ENCODE measurements at places on chromosomes 12 and 14.

- DNase-seq, result no peak
Observed at GRCh38 chr14:24984846-24985589, 64.9 kb downstream of the STXBP6 start.

DNA sequence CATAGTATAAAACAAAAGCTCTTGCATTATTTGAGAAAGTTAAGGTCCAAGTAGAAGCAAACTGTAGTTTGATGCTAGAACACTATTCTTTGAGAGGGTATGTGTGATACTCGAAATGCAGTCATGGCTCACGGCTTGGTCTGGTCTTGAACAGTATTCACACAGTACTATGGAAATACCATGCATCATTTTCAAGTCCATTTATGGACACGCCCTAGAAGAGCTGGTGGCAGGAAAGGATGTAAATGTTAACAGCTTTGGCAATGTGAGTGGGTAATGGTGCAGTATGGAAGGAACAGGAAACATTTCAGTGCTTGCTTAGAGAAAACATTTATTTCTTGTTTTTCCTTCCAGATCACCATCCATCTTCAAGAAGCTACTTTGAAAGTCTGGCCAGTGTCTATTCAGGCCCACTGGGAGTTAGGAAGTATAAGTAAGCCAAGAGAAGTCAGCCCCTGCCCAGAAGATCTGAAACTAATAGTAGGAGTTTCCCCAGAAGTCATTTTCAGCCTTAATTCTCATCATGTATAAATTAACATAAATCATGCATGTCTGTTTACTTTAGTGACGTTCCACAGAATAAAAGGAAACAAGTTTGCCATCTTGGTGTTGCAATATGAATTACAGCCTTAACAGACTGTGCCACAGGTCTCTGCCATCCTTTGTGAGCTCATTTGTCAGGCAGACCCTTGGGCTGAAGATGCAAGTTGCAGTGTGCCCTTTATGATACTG, 5.7 kb upstream of the AKAP5 start:
- DNase-seq, result no peak

- DNase-seq, result no peak
Observed at GRCh38 chr14:105187935-105188524, 6.9 kb upstream of the NUDT14 start.

- no peak for DNase-seq
Observed at GRCh38 chr14:76154539-76155126, 2.9 kb downstream of the GPATCH2L start.

- DNase-seq, result no peak
Observed at GRCh38 chr12:1102115-1102514, 111.1 kb downstream of the ERC1 start.

DNA sequence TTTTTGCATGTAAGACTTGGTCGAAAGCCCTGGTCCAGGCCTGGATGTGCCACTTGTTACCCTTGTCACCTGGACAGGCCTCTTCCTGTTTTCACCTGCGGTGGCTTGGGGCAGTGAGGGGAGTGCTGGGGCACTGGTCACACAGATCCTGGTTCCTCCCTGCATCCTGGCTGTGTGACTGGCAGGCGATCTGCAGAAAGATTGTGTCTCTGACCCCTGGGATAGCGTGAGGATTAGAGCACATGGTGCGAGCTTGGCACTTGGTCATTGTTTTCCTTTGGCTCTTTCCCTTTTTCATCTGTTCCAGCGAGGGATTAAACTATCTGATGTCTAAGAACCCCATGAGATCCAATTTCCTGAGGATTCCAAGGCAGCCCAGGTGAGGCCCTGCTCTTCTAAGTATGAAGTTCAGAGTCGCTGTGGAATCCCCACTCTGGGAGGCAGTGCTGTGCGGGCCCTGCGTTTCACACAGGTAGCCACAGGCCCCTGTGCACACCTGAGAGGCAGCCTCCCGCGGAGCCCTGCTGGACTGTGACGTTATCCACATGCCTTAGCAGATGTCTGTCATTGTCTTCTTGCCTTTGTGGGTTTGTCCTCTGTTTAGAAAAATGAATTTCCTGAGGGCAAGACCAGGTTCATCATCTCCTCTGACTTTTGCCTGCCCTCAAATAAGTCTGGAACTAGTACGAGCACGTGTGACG, 288.4 kb downstream of the CACNA1C start:
- no peak for DNase-seq

DNA sequence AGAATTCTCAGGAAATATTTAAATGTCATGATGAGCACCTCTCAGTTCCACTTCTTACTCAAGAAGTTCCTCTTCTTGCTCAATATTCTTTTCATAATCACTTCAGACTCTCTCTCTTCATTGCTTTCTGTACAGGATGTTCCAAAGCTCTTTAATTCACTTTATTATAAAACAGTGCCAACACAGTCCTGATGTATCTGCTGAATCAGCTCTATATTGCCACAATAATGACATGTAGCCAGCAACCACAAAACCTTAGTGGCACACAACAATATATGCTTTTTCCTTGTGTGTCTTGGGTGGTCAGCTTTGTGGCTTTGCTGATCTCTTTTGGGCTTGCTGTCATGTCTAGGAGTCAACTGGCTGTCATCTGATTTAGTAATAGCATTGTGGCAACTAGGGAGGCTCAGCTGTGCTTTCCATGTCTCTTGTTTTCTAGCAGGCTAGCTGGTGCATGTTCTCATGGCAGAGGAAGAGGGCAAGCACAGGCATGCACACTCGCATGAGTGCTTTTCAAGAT, 52.8 kb upstream of the SLC2A13 start:
- no peak for DNase-seq

GRCh38 chr12:63918800-63919300, 74.3 kb downstream of the SRGAP1 start:
- DNase-seq, result no peak

DNA sequence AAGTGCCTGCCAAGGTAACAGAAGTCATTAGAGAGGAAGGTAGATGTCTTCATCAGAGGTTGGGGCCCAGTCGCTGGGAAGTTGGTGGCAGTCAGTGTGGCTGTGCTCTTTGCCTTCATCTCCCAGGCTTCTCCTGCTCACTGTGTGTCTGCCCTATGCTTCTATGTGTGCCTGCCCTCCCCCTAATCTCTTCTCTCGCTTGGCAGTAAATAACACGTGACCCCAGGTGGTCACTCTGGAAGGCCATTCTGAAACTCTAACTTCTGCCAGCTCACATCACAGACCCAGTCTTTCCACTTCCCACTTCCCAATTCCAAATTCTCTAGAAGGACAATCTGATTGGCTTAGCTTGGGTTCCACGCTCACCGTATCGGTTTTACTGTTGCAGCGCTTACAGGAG, 9.3 kb downstream of the ZNF664 start:
- DNase-seq, result no peak

DNA sequence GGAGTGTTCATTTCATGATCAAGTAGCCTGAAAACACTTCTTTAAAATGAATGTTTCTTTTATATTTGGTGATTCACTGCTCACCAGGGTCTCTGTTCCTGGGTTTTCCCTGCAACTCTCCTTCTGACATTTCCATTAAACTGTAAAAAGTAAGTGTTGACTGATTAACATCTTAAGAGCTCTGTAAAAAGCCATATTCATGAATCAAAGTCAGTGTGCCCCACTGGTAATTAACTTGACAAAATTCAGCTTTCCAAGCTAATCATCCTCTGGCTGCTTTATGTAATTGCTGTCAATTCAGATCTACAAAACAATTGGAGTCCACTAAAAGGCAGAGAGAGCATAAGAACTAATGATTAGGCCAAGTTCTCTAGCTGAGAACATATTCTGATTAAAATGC, 41.6 kb downstream of the CNTN1 start:
- DNase-seq, result no peak

DNA sequence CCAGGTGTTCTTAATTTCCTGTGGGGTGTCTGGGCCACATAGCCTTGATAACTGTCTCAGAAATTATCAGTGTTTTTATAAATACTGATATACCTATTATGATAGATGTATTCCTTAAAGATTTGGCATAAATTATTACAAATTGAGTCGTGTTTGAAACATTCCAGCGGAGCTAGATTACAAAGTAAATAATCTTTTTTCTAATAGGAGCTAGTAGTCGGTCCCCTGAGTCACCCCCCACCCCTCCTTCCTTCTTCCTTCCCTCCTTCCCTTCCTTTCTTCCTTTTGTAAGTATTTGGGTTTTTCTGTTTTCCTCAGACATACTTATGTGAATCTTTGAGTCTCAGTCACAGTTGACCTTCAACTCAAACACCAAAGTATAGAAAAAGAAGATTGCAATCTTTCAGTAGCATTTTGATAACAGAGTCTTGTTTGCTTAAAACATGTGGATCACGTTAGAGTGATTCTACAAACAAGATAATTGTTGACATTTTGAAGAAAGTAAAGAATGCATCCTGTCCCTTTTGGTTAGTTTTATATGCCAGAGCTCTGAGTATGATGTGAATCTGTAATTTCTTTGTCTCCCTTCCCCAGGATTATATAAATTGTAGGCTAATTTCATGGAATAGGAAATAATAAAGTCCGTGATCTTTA, 264.0 kb downstream of the FUT8 start:
- DNase-seq, result no peak

DNA sequence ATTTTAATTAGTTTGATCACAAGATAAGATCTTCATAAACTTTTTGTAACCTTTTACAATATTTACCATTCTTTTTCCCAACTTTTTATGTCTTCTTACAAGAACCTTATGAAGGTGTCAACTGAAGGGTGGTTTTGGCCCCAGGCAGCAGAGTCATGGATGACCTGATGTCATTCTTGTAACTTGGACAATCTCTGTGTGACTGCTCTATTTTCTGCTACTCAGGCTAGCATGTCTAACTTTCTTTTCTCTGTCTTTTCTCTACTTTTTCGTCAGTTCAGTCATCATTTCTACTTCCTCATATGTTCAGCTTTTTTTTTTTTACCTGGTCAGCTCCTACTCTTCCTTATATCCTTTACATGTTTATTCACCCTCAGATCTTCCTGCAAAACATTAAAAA, 150.7 kb upstream of the PTPRQ start:
- no peak for DNase-seq

DNA sequence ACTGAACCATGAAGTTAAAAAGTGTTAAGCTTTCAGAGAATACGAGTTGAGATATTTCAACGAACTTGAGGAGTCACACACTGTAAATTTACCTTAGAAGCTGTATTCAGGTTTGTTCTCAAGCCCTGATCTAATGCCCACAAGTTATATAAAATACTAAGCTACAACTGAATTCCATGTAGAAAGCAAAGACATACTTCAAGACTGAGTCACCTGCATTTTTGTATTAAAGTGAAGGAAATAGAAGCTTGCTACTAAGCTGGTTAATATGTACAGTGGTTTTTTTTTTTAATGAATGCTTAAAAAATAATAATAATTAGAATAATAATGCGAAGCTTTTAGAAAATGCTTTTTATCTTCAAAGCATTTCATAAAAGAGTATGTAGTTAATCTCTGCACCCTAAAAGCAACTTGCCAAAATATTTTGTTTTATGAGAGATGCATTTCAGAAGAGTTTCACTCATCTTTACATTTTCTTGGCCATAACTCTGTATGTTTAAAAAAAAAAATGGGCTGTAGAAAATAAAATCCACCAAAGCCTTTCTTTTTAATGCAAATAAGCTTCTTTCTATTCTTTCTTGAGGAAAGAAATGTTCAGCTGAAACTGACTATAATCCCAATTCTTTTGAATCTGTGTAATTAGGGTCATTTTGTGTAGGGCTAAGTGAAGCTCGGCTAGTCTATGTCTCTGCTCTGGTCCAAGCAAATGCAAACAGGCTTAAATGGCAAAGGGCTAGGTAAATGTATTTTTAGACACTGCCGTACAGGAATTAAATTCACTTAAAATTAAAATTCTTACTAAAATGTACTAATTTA, 1047.5 kb upstream of the FLRT2 start:
- DNase-seq, result no peak

- DNase-seq, result no peak
Observed at GRCh38 chr14:56964895-56965294, 154.6 kb upstream of the OTX2 start.

DNA sequence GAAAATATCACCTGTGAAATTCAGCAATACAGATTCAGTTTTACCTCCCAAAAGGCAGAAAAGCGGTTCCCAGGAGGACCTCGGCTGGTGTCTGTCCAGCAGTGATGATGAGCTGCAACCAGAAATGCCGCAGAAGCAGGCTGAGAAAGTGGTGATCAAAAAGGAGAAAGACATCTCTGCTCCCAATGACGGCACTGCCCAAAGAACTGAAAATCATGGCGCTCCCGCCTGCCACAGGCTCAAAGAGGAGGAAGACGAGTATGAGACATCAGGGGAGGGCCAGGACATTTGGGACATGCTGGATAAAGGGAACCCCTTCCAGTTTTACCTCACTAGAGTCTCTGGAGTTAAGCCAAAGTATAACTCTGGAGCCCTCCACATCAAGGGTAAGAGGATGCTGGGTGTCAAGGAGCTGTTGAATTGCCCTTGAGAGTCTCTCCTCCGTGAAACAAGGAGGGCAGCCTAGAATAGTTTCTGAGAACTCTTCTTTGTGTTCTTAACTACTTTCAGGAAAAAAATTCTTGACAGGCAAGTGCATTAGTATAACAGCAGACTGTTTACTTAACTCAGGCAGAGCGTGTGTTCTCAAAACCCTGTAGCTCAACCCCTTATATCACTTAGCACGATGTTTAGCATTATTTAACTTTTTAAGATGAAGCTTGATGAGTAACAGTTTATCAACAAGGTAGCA, 7.7 kb downstream of the TDP1 start:
- DNase-seq, result no peak

DNA sequence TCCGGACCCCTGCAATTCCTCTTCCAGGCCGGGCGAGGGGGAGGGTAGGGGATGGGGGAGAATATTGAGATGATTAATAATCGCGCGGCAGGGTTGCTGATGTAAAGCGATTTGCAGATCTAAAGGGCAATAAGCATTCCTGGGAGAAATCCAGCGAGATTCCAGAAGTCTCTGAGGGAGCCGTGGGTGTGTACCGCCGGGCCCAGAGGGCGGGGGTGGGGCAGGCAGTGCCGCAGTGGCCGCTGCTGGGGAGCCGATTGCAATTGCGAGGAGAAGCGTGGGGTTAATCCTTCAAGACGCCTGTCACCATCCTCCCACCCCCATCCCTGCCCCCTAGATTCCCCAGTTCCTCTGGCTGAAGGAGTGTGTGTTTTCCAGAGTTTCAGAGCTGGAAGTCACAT, 16.4 kb downstream of the FOS start:
- DNase-seq, result no peak

DNA sequence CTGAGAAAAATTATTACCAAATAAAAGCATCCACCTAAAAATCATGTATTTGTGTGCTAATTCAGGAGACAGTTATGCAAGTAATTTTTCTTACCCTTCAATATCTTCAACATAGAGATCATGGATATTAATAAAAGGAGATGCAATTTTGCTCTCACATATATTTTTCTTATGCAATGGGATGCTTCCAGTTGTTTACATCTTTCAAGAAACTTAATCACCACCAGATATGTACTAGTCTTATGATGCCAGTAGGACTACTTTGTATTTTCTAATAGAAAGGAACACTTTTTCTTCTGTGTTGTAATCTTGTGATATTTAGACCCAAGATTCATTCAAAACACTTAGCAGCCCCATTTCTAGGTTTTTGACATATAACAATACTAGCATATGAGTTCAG, 107.6 kb downstream of the NAV3 start:
- DNase-seq, result no peak

GRCh38 chr14:45359746-45360145, 106.7 kb upstream of the MIS18BP1 start:
- DNase-seq, result no peak

All from GM12891 (cell line).